ENCODE measurements at places on chromosomes 13 and 19. TPM values are rescaled to one million over a fixed set of nuclear protein-coding genes. Genes with fewer than 3 reads are reported as not detected.

GRCh38 chr13:108830916-108831315 lies 201.5 kb downstream of the MYO16 start:
- H3K27ac ChIP-seq: no peak overlapping the region
- no peak for DNase-seq
- H3K36me3 ChIP-seq: no peaks in the 10 kb centered on the region
- H3K4me1 ChIP-seq: peaks cover 16% of the 10 kb centered on the region

UGGT2 gene
- total RNA-seq: 35.5 TPM

SMIM44 gene
- not detected for total RNA-seq

C5AR1 gene
- 0.48 TPM for total RNA-seq

C19orf67 gene
- not detected for total RNA-seq

- no peaks in the 10 kb centered on the region for H3K4me1 ChIP-seq
- H3K27ac ChIP-seq: no peak overlapping the region
- no peak overlapping the region for H3K4me3 ChIP-seq
- H3K36me3 ChIP-seq: no peaks in the 10 kb centered on the region
- no peak for DNase-seq
- no peaks in the 10 kb centered on the region for H3K27me3 ChIP-seq
Observed at GRCh38 chr19:7699417-7700401, 2.2 kb downstream of the FCER2 start.

DNA sequence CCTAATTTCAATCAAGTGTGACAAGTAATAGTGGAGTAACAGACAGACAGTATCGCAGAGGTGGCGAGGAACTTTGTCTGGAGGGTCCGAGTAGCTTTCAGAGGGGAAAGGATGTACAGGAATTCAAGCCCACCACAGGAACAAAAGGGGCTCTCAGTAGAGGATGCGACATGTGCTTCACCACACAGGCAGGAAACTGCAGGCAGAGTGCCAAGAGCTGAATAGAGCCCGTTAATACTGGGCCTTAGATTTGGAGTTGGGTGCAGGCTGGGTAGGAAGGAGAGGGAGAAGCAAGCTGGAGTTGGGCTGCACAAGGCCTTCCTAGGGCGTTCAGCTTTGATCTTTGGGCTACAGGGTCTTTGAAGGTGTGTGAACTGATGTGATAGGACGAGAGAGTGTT lies 1.2 kb downstream of the CCDC70 start:
- no peaks in the 10 kb centered on the region for H3K27me3 ChIP-seq
- no peak for DNase-seq
- no peaks in the 10 kb centered on the region for H3K36me3 ChIP-seq
- H3K4me3 ChIP-seq: no peak overlapping the region
- peaks cover 15% of the 10 kb centered on the region for H3K4me1 ChIP-seq
- no peak overlapping the region for H3K27ac ChIP-seq

Data from Caco-2 (cell line).